Right atrium auricular region (tissue), 2 donors: ENCODE measurements at places on chromosomes 7 and 10. TPM values are rescaled to one million over a fixed set of nuclear protein-coding genes. Genes with fewer than 3 reads are reported as not detected.

DNA sequence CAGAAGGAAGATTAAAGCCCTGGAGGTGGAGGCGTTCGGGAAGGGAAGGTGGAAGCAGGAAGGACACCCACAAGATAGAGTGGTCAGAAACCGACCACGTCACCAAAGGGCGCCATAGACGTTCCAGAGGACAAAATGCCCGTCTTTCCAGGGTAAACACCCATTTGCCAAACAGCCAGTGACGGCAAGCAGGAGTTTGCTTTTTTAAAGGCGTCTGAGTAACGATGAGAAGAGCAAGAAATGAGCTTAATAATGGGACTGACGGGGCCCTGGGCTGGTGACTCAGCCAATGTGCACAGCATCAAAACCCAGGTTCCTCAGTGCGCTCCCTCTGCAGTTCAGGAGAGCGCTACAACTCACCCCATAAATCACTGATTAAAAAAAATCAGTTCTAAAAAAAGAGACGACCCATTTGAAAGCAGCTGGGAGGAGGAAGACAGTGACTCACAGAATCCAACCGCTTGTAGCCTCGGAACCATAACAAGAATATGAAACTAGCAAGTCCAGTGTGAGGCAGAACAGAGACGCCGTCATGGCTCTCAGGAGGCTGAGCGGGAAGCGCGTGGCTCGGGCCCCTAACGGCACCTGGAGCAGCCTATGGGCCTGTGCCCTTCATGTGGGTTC, 5.9 kb downstream of the DIP2C start:
- no peaks in the 10 kb centered on the region for H3K36me3 ChIP-seq
- no peaks in the 10 kb centered on the region for H3K4me1 ChIP-seq
- peak overlapping the region; percentile 24 for H3K27ac ChIP-seq
- H3K4me3 ChIP-seq = no peak overlapping the region
- H3K27me3 ChIP-seq = no peaks in the 10 kb centered on the region

Gene CYP3A7
- total RNA-seq = 2.0 TPM

DNA sequence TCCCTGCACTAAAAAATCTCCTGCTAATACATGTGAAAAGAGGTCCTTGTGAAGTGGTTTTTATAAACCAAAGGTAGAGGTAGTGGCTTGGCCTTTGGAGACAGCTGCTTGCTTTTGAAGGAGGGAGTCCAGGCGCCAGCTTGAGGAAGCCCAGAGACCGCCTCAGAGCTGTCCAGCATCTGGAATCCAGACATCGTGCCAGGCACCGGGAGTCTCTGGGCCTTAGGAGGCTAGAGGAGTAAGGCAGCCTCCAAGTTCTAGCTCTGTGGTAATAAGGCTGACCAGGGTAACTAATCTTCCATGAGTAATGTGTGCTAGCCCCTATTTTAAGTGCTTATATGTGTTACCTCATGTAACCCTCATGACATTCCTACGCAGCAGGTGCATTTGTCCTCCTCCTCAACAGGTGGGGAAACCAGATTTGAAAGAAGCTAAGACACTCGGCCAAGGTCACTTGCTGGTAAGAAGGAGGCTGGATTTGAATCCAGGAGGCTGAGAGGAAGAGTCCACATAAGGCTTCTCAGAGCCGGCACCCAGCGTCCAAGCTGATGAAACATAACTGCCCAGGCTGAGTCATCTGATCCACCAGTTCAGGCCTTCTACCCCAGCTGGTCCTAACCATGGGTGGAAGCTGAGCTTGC, 26.1 kb downstream of the PRLHR start:
- peak; percentile 61 for DNase-seq
- no peak overlapping the region for H3K27ac ChIP-seq
- no peak overlapping the region for H3K4me3 ChIP-seq
- no peaks in the 10 kb centered on the region for H3K36me3 ChIP-seq
- no peaks in the 10 kb centered on the region for H3K27me3 ChIP-seq
- H3K4me1 ChIP-seq = no peaks in the 10 kb centered on the region

- H3K27ac ChIP-seq = no peak overlapping the region
- H3K4me3 ChIP-seq = no peak overlapping the region
- H3K36me3 ChIP-seq = no peaks in the 10 kb centered on the region
- H3K27me3 ChIP-seq = no peaks in the 10 kb centered on the region
Measured at GRCh38 chr7:69395061-69395714, 203.1 kb upstream of the AUTS2 start.

GRCh38 chr10:92832998-92833650, 15.2 kb upstream of the EXOC6 start:
- H3K4me1 ChIP-seq = no peaks in the 10 kb centered on the region
- no peak overlapping the region for H3K27ac ChIP-seq
- H3K4me3 ChIP-seq = no peak overlapping the region
- DNase-seq = no peak

Gene RBM20
- total RNA-seq = 59.9 TPM

DNA sequence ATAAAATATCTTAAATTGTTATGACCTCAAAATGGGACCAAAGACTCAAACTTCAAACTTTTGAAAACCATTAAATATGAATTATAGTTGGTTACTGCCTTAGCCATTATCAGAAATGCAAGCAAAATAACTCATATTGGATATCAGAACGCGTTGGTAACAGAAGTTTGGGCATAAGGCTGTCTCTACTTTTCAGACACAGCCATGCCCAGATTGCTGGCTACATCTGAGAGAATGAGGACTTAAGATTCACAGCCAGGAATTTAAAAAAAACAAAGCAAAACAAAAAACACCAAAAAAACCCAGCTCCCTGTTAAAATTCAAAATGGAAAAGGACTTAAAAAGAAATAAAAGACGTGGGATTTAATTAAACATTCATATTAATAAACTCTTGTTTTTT, 161.6 kb downstream of the JMJD1C start:
- H3K4me1 ChIP-seq = peaks cover 27% of the 10 kb centered on the region
- no peak for DNase-seq
- no peaks in the 10 kb centered on the region for H3K36me3 ChIP-seq

GRCh38 chr10:82267465-82267864, 392.5 kb downstream of the NRG3 start:
- H3K4me3 ChIP-seq = no peak overlapping the region
- no peaks in the 10 kb centered on the region for H3K36me3 ChIP-seq
- DNase-seq = no peak
- H3K27me3 ChIP-seq = no peaks in the 10 kb centered on the region
- no peaks in the 10 kb centered on the region for H3K4me1 ChIP-seq
- no peak overlapping the region for H3K27ac ChIP-seq

Gene ITIH5
- 3.1 TPM for total RNA-seq

DNA sequence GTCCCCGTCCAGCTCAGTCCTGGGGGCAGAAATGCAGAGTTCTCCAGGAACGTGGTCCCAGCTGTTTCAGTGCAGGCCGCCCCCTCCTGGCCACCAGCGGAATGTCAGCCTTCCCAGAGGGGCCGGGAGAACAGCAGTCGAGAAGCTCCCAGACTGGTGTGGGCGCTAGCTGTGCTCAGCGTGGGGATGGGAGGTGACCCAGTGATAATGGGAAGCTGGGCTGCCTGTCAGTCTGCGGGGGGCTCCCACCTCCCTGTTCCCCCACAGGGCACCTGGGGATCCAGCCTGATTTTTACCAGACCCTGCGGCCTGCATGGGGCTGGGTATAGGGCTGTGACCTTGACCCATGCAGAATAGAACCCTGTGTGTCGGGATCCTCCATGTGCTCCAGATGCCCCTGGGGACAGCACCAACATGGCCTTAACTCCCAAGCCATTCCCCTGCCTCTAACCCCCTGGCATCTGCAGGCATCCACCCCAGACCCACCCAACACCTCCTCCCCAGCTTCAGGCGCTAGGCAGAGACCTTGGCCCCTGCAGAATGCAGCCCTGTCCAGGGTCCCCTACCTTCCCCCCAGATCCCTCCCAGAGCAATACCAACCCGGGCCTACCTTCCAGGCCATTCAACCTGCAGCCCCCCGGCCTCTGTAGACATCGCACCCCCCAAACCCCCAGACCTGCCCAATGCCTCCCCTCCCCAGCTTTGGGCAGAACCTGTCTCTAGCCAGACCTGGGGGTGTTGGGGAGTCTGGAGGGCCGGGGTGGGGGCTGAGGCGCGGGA, 880 bp upstream of the ELN start:
- no peaks in the 10 kb centered on the region for H3K27me3 ChIP-seq
- H3K4me3 ChIP-seq = peak overlapping the region; percentile 57
- H3K27ac ChIP-seq = peak overlapping the region; percentile 82
- no peaks in the 10 kb centered on the region for H3K4me1 ChIP-seq
- DNase-seq = peak; percentile 93
- H3K36me3 ChIP-seq = peaks cover 3% of the 10 kb centered on the region

- no peaks in the 10 kb centered on the region for H3K36me3 ChIP-seq
- DNase-seq = peak; percentile 11
- no peak overlapping the region for H3K27ac ChIP-seq
- no peaks in the 10 kb centered on the region for H3K27me3 ChIP-seq
Measured at GRCh38 chr7:72101444-72101843, 310.7 kb downstream of the CALN1 start.

- no peaks in the 10 kb centered on the region for H3K27me3 ChIP-seq
- peaks cover 34% of the 10 kb centered on the region for H3K4me1 ChIP-seq
- peaks cover 22% of the 10 kb centered on the region for H3K36me3 ChIP-seq
- peak overlapping the region; percentile 36 for H3K27ac ChIP-seq
Measured at GRCh38 chr10:124971276-124971675, 29.4 kb downstream of the ZRANB1 start.

- no peaks in the 10 kb centered on the region for H3K4me1 ChIP-seq
- H3K4me3 ChIP-seq = no peak overlapping the region
- H3K27me3 ChIP-seq = no peaks in the 10 kb centered on the region
Measured at GRCh38 chr7:132544999-132545398, 31.3 kb downstream of the PLXNA4 start.

GRCh38 chr7:100476903-100477870, 1.8 kb downstream of the TSC22D4 start:
- H3K27ac ChIP-seq = peak overlapping the region; percentile 97
- H3K4me3 ChIP-seq = peak overlapping the region; percentile 96
- no peak for DNase-seq
- peaks cover 11% of the 10 kb centered on the region for H3K36me3 ChIP-seq
- no peaks in the 10 kb centered on the region for H3K27me3 ChIP-seq
- no peaks in the 10 kb centered on the region for H3K4me1 ChIP-seq

Gene PDE1C
- total RNA-seq = 35.7 TPM

GRCh38 chr10:45147000-45147399, 146.3 kb downstream of the ZNF22 start:
- no peak for DNase-seq
- no peaks in the 10 kb centered on the region for H3K4me1 ChIP-seq
- no peaks in the 10 kb centered on the region for H3K27me3 ChIP-seq
- H3K36me3 ChIP-seq = no peaks in the 10 kb centered on the region

Gene LMOD2
- 493 TPM for total RNA-seq

DNA sequence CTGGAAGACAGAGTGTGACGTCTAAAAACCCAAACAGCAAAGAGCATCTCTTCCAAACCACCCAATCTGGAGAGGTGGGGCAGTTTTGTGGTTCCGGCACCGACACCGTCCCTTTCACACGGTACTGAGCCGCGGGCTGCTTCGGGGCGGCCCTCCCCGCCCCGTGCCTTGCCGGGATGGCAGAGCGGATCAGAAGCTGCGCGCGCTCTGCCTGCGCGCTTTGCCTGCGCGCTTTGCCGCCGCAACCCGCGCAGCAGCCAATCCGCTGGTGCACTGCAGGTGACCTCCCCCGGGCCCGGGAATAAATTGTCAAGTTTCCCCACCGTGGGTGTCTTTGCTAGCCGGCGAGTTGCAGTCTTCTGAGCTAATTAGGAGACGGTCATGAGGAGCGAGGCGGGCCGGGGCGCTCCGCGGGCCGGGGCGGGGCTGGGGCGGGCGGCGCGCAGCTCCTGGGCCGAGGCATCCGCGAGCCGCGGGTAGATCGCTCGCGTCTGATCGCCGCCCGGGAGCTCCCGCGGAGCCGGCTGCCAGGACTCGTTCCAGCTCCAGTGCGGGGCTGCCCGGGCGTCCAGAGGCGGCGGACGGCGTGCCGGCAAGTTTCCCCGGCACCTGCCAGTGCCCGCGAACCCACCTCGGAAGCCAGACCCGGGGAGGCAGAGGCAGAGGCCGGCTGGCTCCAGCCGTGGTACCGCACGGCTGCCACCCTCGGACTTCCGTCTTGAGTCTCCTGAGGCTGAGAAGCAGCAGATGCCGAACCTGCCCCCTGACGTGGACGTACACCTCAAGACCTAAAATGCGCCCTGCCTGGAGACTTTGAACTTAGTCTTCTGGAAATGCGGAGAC, 536.0 kb upstream of the GALNT17 start:
- peak overlapping the region; percentile 7 for H3K4me3 ChIP-seq
- no peak overlapping the region for H3K27ac ChIP-seq
- no peak for DNase-seq
- H3K36me3 ChIP-seq = no peaks in the 10 kb centered on the region

Gene PRSS1
- total RNA-seq = not detected

Gene SAMD9L
- 5.7 TPM for total RNA-seq

Gene KCP
- total RNA-seq = not detected

GRCh38 chr10:131785121-131785460, 115.7 kb upstream of the PPP2R2D start:
- no peak overlapping the region for H3K27ac ChIP-seq
- no peaks in the 10 kb centered on the region for H3K36me3 ChIP-seq
- no peak overlapping the region for H3K4me3 ChIP-seq
- no peaks in the 10 kb centered on the region for H3K27me3 ChIP-seq

Gene NAT16
- total RNA-seq = not detected

- H3K36me3 ChIP-seq = no peaks in the 10 kb centered on the region
- H3K4me1 ChIP-seq = peaks cover 6% of the 10 kb centered on the region
- DNase-seq = no peak
- H3K4me3 ChIP-seq = no peak overlapping the region
- H3K27ac ChIP-seq = no peak overlapping the region
Measured at GRCh38 chr10:49366460-49366859, 29.4 kb downstream of the DRGX start.

DNA sequence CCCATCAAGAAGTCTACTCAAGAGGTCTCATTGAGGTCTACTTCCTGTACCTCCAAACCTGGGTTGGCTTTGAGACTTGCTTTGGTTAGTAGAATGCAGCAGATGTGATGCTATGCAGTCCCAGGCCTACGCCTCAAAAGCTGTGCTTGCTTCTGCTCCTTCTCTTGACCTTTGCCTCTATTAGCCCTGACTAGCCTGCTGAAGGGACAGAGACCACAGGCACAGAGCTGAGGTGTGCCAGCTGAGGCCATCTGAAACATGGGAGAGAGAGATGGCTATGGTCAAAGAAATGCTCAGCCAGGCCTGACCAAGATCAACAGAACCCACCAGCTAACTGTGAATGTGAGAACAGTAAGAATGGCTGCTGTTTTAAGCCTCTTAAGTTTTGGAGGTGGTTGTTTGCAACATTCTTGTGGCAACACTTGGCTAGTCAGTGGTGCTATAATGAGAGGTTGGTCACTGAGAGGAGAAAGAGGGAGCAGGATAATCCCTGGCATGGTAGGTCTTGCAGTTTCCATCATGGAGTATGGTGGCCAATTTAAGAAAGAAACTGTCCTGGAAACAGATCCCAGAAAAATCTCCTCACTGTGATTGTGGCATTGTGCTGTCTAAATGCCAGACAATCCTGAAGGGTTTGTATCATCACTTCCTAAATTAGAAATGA, 176.1 kb upstream of the PHYHIPL start:
- DNase-seq = no peak
- H3K27me3 ChIP-seq = no peaks in the 10 kb centered on the region
- H3K4me1 ChIP-seq = peaks cover 8% of the 10 kb centered on the region
- no peaks in the 10 kb centered on the region for H3K36me3 ChIP-seq
